Fibroblast of skin of abdomen (primary cell): ENCODE measurements at places on chromosomes 6 and 20.

DNA sequence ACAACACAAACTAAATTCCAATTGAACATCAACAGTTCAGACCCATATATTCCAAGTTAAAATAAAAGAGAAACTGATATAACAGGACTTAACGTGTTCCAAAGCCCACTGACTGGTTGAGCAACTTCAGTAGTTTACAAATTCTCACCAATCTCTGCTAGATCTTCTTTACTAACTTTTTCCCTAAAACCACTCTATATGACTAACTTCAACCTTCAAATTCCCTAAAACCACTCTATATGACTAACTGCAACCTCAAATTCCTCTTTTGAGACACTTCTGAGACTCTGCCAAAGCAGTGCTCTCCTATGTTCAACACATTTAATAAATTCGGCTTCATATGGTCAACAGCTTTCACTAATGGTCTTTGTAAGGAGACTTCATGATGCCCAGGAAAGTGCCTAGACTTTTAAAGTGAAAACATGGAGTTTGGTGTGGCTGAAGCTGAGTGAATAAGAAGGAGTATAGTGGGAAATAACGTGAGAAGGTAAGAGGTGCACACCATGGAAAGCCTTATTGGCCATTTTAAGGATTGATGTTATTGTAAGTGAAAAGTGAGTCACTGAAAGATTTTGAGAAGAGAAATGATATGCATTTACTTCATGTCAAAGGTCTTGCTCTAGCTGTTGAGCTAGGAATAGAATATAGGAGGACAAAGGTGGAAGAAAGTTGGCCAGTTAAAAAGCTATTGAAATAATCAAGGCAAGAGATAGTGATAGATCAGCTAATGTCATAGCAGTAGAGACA is 134.0 kb upstream of the HCRTR2 start:
- DNase-seq, result peak; percentile 98

GRCh38 chr20:50588034-50588736 is 78.0 kb downstream of the PTPN1 start:
- DNase-seq, result peak; percentile 33

DNA sequence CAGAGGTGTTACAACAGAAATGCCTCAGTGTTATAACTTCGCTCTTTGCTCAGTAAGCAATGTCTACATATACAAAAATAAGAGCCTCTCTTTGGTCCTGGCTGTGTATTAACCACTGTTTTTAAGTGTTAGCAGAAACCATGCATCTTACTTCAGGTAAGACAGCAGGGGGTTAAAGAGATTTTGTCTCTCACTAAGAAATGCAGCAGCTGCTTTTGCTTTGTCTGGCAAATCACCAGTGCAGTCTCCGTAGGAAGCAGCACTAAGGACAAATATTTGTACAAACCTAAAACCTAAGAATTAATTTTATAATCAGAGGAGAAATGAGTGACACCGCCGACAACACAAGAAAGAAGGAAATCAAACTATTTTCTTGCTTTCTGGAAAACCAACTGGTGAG is 758 bp downstream of the SMIM28 start:
- no peak for DNase-seq

DNA sequence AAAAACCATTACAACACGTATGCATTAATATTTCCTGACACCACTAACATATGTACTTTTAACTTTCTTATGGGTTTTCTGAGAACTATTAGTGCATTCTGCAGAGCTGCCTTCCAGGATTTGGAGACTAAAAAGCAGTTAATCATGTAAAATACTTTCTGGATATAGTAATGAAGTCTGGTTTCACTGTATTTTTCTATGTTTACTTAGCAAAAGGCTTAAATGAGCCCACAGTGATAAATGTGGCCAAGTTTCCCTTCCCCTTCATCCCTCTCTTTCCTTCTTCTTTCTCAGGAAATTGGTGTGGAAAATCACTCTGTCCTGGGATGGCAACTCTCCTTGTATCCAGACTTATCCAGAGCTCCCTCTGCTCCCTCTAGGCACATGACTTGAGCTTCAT is 29.7 kb upstream of the ENPP1 start:
- DNase-seq, result peak; percentile 43

DNA sequence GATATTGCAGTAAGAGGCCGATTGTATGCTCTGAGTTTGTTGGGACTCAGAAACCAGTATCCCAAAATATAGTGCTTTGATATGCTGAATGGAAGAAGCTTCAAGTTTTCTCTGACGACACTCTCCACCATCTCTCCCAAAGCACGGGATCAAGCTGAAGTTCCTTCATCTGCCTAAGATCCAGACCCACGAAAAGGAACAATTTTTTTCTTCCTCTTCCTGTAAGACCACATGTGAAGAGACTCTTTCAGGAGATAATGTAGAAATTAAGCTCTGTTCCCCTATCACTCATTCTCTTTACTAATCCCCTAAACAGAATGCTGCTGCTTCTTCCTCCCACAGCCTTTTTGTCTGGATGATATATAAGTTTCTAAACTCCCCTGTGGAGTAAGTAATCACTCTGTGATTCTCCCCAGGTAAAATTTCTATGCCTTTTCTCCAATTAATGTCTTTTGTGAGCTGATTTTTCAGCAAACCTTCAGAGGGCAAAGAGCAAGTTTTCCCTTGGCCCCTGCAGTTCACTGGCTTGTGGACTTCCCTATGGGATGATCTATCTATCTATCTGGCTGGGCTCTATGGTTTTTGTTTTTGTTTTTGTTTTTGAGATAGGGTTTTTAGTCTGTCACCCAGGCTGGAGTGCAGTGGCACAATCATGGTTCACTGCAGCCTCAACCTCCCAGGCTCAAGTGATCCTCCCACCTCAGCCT is 13.5 kb upstream of the PNRC1 start:
- no peak for DNase-seq

DNA sequence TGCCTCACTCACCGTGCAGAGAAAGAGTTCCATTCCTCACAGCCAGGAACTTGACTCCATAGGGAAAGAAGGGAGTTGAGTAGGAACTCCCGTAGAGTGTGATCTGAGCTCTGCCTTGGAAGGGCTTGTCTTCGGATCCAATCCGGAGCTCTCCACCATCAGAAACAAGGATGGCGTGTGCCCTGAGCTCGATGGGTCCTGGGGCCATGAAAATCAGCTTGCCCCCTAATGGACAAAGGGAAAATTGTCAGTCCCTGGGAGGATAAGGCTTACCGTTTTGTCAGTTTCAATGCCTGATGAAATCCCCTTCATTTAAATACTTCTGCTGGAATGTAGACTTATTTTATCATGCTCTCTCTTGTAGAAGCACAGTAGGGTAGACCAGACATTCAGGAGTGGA is 153.3 kb downstream of the PKHD1 start:
- no peak for DNase-seq

GRCh38 chr20:53925651-53926401 is 144.6 kb downstream of the BCAS1 start:
- DNase-seq, result no peak
